ENCODE measurements at places on chromosomes 2 and 18.

- DNase-seq, result no peak
These were observed 200.8 kb downstream of the RAB3GAP1 start for GRCh38 chr2:135252805-135253458.

DNA sequence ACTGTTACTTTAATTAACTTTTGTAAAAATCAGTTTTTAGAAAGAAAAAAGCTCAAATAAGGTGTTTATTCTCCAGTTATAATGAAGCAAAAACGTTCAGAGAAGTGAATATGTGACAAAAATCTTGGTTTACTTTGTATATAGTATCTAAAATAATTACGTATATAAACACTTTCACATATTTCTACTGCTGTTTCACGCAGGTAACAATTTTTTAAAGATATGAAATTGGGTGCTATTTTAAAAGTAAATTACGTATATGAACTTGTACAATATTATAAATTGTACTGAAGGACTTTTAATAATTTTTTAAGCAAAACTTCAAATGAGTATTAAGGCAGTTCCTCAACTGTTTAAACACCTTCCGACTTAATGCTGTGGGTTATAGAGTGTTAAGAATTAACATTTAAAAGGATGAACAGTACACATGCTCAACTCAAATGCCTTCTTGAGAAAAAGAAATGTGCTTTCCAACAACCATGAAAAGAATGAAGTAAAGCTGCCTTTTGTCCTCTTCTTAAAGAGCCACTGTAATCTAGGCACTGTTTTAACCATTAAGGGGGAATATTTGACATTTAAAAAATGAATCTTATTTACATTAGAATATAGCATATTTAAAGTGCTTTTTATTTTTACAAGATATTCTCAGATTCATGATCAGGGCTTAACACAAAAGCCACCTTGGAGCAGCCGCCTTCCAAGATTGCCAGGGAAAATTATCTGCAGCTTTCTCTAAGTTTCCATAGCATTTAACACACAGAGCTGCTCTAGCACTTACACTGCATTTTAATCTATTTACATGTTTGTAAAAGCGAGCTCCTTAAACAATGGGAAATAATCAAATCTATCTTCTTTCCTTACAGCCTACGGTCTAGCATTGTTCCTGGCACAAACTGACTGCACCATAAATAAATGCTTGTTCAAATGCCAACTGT lies 56.5 kb upstream of the CDKL4 start:
- DNase-seq, result no peak

DNA sequence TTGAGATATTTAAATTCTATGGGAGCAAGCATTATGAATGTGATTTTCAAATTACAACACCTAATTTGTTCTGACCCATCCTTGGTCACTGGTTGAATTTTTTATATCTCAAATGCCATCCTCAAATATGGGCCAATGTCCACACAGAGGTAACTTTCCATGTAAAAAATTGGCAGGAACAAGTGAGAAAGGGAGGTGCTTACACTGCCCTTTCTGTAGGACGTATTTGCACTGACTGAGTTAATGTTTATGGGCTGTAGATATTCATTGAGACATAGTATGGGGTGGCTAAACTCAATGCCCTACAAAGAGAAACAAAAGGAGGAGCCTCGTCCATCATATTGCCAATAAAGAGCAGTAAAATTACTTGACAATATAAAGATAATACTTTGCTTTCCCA lies 259.3 kb downstream of the NRXN1 start:
- DNase-seq, result no peak

DNA sequence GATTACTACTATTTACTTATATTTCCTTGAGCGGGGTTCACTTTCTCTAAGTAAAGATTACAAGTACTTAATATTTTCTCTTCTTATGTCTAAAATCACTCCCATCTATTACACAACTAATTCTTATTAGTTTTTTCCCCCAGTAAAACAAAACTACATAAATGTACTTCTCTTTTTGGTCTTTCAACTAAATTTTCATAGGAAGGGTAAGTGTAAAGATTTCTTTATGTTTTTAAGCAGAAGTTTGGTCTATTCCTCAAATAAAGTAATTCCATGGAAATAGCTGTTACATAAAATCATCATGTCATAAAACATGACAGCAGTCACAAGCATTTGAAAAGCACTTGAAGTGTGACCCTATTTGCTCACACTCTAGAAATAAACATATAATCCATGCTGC lies 249.0 kb downstream of the ZEB2 start:
- no peak for DNase-seq

DNA sequence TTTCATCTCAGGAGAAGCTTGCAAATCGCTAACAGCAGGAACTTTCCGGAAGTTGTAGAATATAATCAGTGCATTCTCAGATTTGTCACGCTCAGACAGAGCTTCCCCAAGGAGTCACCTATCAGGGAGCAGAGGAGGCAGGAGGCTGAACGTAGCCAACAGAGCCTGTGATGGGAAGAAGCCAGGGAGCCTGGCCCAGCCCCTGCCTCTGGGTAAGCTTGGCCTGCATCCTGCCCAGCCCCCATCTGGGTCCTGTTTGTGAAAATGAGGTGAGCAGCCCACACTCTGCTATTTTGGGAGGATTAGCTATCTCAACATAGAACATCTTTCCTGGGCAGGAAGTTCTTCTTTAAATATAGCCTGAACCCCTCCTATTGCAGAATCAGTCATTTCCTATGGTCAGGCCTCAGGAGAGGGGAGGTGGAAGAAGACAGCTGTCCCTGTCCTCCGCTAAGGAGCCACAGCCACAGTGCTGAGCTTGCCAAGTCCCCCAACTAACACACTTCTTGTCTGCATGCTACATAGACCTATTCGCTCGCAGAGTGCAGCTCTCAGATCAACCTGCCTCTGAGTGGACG lies 19.2 kb upstream of the PKDCC start:
- no peak for DNase-seq

DNA sequence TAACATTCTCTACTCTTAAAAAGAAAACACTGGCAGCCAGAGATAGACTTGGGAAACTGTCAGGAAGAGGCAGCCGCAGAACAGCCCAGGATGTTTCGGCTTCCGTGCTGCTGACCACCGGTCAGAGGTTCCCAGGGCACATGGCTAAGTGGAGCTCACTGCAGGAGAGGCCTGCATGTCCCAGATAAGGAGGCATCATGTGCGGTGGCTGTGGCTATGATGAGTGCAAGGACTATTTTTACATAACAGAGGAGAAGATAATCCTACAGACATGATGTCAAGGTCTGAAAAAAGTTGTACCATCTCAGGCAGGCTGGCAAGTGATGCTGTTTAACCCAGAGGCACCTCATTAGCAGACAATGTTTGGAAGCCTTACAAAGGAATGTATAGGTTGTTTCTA lies 252.3 kb downstream of the CYRIA start:
- DNase-seq, result no peak

GRCh38 chr2:214069254-214069653 lies 341.6 kb upstream of the VWC2L start:
- no peak for DNase-seq

- no peak for DNase-seq
These were observed 430.1 kb upstream of the CHST9 start for GRCh38 chr18:27614951-27615844.

- DNase-seq, result no peak
These were observed 209.2 kb upstream of the SMAD2 start for GRCh38 chr18:48139431-48140347.

GRCh38 chr2:26245810-26246209 lies 1.1 kb downstream of the HADHB start:
- no peak for DNase-seq

- DNase-seq, result no peak
These were observed 20.0 kb upstream of the TMBIM1 start for GRCh38 chr2:218312267-218312756.

- no peak for DNase-seq
These were observed 46.0 kb downstream of the CCDC195 start for GRCh38 chr2:224670203-224670602.

GRCh38 chr18:60943297-60943696 lies 389.9 kb upstream of the CDH20 start:
- DNase-seq, result no peak

DNA sequence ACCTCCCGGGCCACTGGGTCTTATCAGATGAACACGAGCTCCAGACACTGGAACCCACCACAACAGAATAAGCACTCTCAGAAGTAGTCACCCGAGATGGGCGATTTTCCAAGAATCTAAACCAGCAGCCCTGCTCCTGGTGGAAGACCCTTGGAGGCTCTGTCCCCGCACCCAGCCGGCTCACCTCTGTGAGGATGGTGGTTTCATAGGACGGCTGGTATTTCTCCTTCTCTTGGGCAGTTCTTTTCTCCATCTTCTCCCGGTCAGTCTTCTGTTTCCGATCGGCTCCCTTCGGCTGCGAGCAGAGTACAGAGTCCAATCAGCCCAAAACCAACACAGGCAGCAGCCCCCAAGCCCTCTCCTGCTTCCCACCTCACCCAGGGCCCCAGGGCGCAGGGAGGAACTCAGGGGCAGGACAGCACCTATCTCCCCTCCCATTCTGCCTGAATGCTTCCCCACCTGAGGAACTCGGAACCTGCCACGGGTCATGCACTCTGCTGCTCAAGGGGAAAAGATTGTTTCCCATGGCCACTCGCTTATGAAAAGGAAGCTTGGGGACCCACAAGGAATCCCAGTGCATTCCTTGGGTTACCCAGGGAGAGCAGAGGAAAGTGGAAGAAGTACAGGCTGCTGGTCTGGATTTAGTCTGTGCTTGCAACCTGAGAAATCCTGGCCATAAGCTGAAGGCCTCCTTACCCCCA lies 42.7 kb downstream of the TFCP2L1 start:
- DNase-seq, result no peak

DNA sequence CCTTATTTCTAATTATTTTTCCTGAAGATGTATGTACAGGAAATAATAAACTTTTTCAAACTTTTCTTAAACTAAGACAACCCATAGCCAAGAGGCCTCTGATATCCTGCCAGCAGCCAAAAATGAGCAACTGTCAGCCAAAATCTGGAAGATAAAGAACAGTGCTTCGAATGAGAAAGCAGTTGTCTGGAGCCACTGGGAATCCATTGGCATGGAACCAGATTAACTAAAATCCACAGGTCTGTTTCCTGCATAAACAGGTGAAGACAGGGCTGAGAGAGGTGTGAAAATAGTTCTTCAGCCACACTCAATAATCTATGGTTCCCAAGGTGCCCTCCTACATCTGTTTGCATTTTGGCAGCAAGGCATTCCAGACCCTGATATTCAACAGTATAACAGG lies 1076.7 kb upstream of the PIK3C3 start:
- DNase-seq, result no peak

DNA sequence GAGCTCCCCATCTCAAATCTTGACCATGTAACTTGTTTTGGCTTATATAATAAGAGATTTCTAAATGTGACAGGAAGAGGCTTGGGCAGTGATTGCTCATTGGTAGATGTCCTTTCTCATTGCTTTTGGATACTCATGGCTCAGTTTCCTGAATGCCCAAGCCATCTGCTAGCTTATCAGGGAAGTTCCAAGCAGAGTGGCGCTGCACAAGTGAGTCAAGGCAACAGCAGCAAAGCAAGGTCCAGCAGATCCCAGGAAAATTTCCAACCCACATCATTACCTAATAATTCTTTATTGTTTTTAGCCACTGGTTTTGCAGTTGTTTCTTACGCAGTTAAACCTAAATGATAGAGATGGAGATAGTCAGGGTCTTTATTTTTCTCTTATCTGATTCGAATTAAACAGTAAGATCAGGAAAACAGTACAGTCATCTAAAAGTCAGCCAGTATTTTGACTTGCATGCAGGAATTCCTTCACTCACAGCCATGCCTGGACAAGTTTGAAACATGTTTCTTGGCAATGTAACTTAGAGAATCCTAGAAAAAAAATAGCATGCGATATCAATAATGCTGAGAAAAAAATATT lies 349.7 kb upstream of the TMEFF2 start:
- DNase-seq, result no peak

GRCh38 chr2:185628985-185629384 lies 109.6 kb upstream of the FSIP2 start:
- DNase-seq, result no peak

GRCh38 chr2:203470371-203470770 lies 64.7 kb downstream of the RAPH1 start:
- DNase-seq, result no peak

DNA sequence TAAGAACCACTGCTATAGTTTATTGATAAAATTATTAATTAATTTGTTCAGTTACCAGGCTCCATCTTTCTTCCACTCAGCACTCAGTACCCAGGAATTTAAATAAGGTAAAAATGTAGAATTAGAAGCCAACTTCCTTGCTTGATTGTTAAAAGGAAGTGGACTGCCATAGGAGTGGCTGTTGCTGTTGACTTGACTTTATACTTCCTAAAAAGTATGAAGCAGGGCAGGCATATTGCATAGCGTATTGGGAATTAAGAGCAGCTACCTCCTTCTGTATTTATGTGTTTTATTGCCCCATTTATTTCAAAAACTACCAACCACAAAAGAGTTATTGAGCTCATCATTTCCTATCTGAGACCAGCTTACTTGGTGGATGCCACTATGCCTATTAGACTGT lies 27.9 kb downstream of the PSMD1 start:
- DNase-seq, result no peak

All from activated CD4-positive, alpha-beta T cell treated with anti-CD3 and anti-CD28 coated beads for 24 hours (primary cell).